HL-60 (cell line): ENCODE measurements at places on chromosomes 3 and 15.

GRCh38 chr3:81726132-81726531 lies 35.3 kb downstream of the GBE1 start:
- DNase-seq = no peak

- DNase-seq = no peak
These were observed 86.3 kb downstream of the CNTN6 start for GRCh38 chr3:1179146-1179545.

- peak; percentile 69 for DNase-seq
These were observed 19.0 kb upstream of the PARP14 start for GRCh38 chr3:122661633-122662032.

DNA sequence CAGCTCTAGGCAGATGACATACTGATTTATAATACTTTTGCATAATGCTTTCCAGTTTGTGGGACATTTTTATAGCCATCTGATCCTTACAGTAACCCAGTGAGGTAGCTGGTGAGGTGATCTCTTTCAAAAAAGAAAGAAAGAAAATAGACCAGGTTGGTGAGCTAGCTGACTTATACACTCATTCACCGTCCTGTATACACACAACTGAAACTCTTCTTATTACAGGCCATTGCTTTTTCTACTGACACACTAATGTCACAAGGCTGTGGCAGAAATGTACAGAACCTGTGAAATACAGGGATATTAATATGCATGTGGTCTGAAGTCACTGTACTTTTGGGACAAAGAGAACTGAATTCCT lies 150.2 kb upstream of the BHLHE40 start:
- DNase-seq = no peak

- no peak for DNase-seq
These were observed 1333.5 kb upstream of the CADM2 start for GRCh38 chr3:83625261-83625660.

DNA sequence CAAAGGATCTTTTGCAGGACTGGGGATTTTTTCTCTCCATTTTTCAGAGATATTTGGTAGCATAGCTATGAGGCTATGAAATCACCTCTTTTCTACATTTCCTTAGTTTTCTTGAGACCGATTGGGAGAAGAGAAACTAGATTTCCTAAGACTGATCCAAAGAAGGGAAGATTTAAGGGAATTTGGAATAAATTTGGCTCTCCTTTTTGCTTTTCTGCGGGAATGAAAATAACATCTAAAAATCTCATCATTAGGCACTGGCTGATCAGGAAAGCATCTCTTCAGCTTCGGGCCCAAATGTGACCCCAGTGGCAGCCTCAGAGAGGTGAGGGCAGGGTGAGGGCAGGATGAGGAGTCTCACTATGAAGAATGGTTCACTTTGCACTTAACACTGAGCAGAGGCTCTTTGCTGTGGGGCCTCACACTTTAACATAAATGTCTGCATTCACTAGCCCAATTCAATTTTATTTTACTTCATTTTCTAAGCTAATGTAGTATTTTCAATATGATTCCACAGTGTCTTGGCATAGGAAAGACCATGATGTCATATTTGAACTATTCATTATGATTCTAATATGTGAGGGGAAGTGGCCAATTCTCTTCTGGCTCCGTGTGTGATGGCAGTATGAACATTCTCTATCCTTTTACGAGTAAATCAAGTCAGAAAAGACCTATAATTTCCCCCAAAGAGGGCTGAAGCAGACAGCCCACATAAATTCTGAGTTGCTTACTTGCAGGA lies 193.2 kb downstream of the MEX3B start:
- DNase-seq = no peak

GRCh38 chr3:188262913-188263683 lies 109.1 kb downstream of the LPP start:
- DNase-seq = no peak

GRCh38 chr3:126508564-126508964 lies 9.0 kb downstream of the UROC1 start:
- DNase-seq = no peak

DNA sequence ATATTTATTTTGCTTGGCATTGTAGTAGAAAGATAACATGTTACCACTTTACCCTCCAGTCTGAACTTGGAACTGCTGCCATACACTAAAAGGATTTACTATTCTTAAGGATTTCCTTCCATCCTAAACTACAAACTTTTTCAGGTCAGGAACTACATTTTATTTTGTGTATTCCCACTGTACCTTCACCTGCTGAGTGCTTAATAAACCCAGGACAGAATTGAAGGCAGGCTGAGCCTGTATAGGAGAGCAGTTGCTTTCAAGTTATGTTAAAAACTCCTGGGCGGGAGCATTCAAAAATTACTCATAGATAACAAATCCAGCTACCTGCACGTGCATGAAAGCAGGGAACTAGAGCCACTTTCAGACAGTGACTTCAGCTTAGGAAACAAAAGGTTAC lies 58.3 kb downstream of the CACNA1D start:
- DNase-seq = no peak

DNA sequence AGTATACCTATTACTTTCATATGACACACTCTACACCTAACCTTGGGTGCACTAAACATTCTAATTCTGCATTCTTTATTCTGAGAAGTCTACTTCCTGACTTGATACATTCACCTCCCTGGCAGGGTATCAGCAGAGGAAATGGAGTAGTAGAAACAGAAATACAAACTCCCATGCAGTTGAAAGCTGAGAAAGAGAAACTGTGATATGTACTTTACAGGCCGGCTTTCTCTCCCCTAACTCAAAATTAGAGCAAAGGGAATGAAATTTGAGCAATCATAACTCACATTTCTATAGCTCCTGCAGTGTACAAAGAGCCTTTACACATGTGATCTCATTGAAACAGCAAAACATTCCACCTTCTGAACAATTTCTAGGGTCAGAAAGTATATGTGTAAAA lies 135.5 kb upstream of the COL8A1 start:
- no peak for DNase-seq

DNA sequence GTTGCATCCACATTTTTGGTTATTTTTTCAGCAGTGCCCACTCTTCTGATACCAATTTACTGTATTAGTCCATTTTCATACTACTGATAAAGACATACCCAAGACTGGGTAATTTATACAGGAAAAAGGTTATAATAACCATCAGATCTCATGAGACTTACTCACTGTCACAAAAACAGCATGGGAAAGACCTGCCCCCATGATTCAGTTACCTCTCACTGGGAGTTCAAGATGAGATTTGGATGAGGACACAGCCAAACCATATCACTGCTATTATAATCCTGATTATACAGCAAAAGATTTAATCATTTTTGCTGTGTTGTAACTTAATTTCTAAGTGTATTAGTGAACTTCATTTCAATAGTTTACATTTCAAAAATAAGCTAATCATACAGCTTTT lies 6.6 kb downstream of the ZBED2 start:
- DNase-seq = no peak

GRCh38 chr15:90838139-90838538 lies 30.2 kb upstream of the FURIN start:
- DNase-seq = no peak

- no peak for DNase-seq
These were observed 462.7 kb downstream of the ZBBX start for GRCh38 chr3:166917437-166917836.

DNA sequence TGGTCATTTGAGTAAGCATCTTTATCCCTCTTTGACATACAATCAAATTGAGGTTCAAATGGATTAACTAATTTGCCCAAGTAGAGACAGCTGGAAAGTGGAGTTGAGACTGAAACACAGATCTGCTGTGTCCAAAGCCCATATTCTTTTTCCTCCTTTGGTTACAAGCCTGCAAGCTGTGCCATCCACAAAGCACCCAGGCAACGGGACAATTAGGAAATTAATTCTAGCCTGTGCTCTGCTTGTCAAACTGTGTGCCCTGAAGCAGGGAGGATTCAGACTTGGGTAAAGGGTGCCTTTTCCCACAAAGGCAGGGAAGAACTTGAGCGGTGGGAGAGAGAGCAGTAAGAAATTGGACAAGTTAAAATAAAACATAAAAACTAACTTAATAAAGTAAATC lies 127.9 kb downstream of the DTWD1 start:
- no peak for DNase-seq

DNA sequence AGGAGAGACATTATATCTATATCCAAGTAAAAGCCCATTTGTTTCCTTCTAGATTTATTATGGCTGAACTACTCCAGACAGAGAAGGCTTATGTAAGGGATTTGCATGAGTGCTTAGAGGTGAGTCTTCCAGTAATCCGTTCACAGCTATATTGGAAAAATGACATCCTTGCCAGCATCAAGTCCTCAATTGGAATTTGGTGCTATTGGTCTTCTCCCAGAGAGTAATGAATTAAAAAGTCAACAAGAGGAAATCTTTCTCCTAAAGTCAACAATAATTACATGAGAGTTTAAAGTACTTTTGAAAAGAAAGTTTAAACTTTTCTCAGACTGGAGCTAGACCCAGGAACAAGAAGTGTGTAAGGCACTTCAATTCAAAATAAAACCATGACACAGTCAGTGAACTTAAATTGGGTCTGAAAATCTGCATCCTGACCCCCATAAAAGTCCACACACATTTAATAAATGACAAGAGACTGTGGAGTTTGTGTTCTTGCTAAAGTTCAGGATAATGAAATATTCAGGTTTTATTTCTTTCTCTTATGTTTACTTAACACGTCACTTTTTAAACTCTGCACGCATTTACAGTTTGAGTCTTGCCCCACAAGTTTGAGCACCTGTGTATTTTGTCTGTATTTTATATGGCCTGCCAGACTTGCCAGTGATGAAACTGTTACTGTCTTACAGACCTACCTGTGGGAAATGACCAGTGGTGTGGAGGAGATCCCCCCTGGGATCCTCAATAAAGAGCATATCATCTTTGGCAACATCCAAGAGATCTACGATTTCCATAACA lies 268.2 kb upstream of the UMPS start:
- no peak for DNase-seq

DNA sequence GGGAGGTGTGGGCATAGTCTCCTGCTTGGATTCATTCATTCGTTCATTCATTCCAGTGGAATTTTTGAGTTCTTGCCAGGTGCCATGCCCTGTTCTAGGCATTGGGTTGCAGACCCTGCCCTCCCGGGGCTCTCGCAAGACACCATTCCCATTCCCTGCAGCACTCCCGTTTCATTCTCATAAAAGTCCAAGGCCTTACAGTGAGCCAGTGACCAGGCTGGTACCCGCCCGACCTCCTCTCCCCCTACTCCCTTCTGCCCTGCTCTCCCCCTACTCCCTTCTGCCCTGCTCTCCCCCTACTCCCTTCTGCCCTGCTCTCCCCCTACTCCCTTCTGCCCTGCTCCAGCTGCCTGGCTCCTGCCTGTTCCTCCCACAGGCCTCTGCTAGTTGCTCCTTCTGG lies 41.9 kb downstream of the AMOTL2 start:
- DNase-seq = no peak

DNA sequence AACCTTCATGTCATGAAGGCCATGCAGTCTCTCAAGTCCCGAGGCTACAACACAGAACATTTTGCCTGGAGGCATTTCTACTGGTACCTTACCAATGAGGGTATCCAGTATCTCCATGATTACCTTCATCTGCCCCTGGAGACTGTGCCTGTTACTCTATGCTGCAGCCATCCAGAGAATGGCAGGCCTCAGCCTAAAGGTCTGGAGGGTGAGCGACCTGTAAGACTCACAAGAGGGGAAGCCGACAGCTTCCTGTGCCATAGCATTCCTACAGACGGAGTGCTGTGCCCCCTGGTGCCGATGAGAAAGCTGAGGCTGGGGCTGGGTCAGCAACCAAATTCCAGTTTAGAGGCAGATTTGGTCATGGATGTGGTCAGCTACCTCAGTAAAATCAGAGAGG lies 51.3 kb upstream of the CADPS start:
- DNase-seq = no peak

DNA sequence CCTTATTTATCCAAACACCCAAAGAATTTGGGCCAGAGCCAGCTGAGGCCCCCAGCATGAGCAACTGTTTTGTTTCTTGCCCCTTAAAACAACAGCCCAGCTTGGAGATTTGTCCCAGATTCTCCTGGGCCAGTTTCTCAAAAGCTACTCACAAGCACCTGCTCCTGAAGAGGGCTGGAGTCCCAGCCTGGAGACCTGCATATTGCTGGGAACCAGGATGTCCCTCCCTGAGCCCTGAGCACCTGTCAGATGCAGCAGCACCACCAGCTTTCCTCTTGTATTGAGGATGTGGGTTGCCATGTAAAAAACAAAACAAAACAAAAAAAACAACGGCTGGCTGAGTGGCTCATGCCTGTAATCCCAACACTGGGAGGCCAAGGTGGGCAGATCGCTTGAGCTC lies 7.0 kb upstream of the RFT1 start:
- no peak for DNase-seq

DNA sequence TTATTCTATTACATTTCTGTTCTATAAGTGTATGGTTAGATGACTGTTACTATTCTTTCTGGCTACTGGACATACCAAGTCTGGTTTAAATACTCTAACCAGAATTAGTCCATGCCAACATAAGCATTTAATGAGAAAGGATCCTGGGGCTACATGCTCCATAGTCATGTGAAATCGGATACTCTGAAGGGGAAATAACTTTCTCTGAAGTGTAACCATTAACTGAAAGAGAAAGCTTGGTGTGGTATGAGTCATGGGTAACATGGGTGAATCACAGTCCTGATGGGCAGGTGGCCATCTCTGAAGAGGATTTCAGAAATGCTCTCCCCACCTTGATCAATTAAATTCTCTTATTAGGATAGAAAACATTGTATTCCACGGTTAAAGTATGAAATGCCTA lies 69.4 kb downstream of the FHIT start:
- no peak for DNase-seq
